ENCODE measurements at places on chromosomes 11 and 22.
A peak's percentile ranks its signal among the peaks of the same experiment; 100 is the strongest.

DNA sequence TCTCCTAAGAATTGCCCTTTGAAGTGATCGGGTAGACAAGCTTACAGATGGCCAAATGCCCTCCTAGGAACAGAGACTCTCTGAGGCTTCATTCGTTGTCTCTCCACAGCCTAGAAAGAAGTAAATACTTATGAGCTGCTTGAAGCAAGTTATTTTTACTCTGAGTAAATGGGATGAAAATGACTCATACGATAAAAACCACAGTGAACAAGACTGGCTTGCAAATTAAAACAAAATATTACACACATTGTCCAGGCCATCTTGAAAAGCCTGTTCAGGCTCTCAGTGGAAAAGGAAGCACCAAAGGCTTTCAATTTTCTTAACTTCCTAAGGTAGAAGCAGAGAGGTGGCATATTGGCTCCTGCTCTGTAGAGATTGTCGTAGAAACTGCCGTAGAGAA is 294.2 kb downstream of the NELL1 start:
- no peak for DNase-seq

GRCh38 chr11:118401880-118402590 is 629 bp downstream of the ATP5MG start:
- DNase-seq: peak; percentile 93

- no peak for DNase-seq
These were observed 581.2 kb downstream of the TBC1D22A start for GRCh38 chr22:47343611-47344010.

GRCh38 chr11:23885801-23886200 is 611.1 kb upstream of the LUZP2 start:
- no peak for DNase-seq

DNA sequence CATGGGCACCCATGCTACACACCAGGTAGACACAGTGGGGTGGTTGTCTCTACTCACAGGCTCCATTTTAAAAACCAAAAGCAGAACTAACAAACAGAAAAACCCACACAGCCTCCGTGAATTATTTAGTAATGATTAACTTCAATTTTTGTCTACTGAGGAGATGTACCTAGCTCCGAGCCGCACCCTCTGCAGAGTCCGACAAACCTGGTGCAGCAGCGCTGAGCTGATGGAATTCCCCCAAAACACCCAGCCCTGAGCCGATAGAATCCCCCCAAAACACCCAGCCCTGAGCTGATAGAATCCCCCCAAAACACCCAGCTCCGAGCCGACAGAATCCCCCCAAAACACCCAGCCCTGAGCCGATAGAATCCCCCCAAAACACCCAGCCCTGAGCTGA is 927.0 kb downstream of the BRD1 start:
- DNase-seq: no peak

DNA sequence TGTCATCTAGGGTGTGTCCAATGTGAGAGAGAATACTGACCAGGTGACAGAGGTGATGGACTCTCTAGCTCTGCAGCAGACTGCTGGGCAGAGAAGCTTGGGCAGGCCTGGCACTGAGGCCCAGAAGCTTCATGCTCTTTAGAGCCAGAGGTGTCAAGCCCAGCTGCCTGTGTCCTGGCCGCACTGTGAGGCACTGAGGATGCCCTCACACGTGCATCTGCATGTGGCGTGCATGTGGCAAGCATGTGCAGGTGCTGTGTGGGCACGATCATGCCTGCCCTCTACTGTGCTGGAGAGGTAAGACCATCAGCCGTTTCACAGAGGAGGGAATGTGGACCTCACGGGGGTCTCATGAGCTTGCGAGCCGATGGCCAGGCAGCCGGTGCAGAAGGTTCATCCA is 15.8 kb upstream of the TXNRD2 start:
- DNase-seq: no peak

- peak; percentile 89 for DNase-seq
These were observed 6.9 kb downstream of the DPAGT1 start for GRCh38 chr11:119094816-119095065.

GRCh38 chr11:22584976-22585375 is 40.6 kb downstream of the FANCF start:
- no peak for DNase-seq

- DNase-seq: peak; percentile 39
These were observed 3.5 kb downstream of the SIK3 start for GRCh38 chr11:117094776-117095175.

DNA sequence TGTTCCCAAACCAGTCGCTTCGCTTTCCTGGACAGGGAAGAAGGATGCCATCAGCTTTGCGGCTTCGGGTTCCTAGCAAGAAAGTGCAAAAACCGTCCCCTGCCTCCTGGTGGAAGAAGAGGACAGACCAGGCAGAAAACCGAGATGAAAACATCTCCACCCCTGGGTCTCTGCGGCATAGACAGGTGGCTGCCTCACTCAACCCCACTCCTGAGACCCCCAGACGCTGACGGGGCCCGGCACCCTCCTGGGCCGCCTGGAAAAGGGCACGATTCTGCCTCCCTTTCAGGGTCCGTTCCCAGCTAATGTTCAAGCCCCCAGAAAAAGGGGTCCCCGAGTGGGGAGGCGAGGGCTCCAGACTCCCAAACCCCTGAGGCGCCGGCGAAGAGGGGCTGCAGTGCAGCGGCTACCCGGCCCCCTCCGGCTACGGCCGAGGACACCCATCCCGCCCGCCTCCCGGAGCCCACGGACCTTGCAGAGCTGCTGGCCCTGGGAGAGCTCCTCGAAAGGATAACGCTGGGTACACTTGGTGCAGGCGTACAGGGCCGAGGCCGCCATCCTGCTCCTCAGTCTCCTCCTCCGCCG is 569 bp downstream of the FAM76B start:
- peak; percentile 54 for DNase-seq

- DNase-seq: no peak
These were observed 521 bp downstream of the ALDH3B2 start for GRCh38 chr11:67673902-67674301.

Measured in choroid plexus epithelial cell (primary cell).